Stimulated activated CD8-positive, alpha-beta memory T cell treated with anti-CD3 and anti-CD28 coated beads, Interleukin-15, amount 100 ng/mL, for 4 hours (primary cell): ENCODE measurements at places on chromosomes 2 and 18.

- DNase-seq, result peak; percentile 63
These were observed 378.5 kb upstream of the ID2 start for GRCh38 chr2:8303322-8303832.

DNA sequence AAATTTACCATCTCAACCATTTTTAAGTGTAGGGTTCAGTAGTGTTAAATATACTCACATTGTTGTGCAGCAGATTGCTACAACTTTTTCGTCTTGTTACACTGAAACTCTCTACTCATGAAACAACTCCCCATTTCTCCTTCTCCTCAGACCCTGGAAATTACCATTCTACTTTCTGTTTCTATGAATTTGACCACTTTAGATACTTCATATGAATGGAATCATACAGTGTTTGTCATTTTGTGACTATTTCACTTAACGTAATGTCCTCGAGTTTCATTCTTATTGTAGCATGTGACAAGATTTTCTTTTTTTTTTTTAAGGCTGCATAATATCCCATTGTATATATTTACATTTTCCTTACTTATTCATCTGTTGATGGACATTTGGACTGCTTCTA lies 203.8 kb downstream of the PLCL1 start:
- no peak for DNase-seq

DNA sequence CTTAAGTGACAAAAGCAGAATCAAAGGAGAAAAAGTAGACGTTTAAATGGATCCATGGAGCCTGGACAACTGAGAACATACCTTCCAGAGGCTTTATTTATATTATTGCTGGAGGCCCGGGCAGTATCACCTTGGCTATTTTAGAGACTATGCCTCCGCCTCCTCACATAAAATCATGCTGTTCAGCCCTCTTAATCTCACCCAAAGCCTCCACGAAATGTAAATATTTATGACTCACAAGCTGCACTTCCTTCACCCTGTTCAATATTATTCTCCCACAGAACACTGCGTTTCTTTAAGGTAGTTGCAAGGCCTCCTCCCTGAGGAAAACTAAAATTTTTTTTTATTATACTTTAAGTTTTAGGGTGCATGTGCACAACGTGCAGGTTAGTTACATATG lies 478.6 kb upstream of the ACVR2A start:
- no peak for DNase-seq

DNA sequence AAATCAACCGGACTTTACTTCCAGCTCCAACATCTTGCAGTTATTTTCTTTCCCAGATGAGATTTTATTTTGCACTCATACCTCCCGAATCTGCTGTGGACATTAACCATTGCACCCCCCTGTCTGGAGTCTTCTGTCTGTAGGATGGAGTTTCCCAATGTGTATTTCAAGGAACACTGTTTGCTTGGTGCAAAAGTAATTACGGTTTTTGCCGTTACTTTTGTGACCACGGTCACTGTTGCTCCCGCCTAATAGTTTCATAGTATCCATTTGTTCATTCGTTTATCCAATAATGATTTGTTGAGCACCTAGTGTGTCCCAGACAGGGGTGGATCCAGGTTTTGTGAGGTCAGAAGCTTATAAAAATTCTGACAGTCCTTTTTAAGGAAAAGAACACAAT lies 90.3 kb upstream of the BCL11A start:
- no peak for DNase-seq

- no peak for DNase-seq
These were observed 10.2 kb downstream of the IL18R1 start for GRCh38 chr2:102365763-102366162.

DNA sequence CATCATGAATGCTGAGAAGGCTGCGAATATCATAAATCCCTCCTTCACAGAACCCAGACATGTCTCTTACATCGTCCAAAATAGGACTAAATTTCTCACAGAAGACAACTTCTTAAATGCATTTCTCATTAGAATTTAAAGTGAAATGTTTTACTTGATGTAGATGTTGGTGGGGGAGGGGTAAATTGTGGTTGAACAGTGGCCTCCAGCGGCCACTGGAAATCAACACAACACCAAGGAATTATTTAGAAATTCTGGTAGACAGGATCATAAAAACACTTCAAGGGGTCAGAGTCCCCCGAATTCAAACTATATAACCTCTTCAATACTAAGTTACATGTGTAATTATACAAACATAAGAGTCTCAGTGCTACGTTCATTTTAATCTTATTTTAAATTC lies 135.9 kb downstream of the ABCA12 start:
- DNase-seq, result no peak

DNA sequence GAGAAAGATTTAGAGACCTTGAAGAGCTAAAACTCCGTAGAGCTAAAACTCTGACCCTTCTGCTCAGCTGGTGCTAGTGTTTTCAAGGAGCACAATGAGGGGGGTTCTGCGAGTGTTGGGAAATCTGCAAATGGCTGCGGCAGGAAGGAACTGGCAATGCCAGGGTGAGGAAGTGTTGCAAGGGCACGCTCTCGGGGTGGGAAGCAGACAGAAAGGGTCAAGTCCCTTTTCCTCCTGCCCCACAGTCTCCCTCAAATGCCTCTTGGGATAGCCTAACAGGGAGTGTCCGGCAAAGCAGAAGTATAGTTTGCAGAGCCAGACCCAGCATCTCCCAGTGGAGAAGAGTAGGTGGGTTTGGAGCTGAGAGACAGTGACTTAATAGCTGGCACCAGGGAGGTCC lies 60.5 kb downstream of the NCAPH start:
- DNase-seq, result no peak

DNA sequence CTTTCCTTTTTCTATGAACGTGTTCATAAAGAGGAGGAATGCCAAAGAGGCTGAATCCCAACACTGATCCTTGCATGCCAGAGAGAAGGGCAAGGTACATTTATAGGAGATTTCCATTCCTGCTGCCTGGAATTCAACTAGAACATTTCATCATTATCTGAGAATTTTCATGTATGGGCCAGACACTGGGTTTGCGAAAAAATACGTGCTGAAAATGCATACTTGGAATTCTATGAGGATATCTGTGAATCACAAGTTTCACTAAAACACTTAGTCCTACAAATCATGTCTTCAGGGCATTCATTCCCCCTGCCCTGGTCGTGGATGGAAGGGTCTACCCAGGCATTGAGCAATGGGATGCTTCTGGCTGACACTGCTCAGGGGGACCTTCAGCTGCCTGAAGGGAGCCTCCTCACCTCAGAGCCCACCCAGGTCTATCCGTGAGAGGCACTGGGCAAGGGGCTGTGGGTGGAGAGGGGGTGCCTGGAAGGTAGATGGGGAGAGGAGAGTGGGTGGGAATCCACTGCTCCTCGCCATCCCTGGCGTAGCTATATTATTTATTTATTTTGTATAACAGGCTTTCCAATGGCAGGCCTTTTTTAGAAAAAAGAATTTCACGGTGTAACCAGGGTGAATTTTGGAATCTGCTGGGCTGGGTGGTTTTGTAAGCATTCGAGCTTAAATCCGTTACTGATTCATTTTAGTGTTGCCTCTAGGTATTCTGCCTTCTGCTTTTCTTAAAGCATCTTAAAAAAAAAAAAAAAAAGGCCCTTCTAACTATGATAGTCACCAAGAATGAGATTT lies 560.6 kb upstream of the ID2 start:
- no peak for DNase-seq

GRCh38 chr2:168713325-168713724 lies 89.1 kb upstream of the NOSTRIN start:
- DNase-seq, result no peak

DNA sequence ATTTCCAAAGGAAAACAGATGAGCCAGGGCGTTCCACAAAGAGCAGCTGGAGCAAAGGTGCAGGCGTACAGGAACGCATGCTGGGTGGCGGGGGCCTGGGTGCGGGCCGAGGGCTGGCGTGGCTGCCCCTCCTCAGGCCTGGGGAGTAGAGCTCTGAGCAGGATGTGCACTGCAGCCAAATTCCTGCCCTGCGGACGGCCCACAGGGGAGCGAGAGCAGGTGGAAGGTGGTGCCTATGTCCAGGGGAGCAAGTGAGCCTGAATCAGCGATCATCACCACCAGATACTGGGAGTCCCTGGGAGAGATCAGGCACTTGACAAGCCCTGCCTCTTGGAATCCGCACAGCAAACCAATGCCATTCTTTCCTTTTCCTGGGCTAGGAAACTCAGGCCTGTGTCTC lies 106.3 kb downstream of the GBX2 start:
- DNase-seq, result no peak

DNA sequence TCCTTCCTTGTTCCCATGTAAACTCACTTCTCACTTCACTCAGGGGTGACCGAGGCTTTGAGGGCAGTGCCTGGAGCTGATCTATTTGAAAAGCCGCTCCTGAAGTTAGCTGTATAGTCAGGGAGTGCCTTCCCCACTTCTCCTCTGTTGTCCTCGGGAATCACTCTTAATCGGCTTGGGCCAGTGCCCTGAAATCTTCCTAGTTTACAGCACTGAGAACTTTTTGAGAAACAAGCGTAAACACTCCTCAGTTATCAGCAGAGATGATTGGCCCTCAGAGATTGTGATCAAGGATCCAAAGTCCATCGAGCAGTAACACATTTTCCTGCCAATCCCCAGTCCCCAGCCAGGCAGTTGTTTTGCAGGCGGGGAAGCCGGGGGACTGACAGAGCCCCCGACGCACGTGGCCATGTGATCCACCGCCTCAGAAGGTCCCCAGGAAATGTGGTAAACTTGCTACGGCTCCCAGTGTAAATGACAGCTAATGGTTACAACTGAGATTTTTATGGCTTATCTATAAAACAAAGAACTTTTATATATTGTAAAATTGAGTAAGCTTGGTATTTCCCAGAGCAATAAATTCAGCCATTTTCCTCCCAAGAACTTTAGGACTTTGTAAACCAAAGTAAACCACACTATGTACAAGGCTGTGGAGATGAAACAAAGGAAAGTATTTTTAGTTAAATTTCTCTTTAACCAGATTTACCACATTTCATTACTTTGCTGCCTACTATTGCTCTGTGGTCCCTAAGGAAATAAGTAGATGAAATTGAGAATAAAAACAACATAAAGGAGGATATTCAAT lies 53.5 kb downstream of the C18orf63 start:
- no peak for DNase-seq

- no peak for DNase-seq
These were observed 93.6 kb upstream of the HNMT start for GRCh38 chr2:137870682-137871081.

DNA sequence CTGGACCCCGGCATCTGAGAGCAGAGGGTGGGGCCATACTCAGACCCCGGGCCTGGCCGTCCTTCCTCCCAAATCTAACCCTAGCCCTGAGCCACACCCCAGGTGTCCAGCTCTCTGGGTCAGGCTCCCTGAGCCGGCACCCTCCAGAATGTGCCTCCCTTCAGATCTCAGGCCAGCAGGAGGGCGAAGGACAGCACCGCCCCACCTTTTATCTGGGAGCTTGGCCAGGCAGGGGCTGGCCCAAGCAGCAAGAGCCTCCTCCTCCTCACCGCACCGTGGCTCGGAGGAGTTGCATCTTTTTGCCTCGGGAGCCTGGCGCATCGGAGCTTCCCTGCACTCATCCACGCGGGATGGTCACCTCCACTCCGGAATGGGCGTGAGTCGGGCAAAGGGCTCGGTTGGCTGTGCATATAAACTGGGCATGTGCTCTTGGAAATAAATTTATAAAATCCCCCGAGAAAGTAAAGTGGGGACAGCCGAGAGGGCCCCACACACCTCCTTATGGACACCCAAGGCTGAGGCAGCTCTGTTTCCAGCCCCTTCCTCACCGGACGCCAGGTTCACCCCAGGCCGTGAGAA lies 69.1 kb upstream of the CTDP1 start:
- no peak for DNase-seq

DNA sequence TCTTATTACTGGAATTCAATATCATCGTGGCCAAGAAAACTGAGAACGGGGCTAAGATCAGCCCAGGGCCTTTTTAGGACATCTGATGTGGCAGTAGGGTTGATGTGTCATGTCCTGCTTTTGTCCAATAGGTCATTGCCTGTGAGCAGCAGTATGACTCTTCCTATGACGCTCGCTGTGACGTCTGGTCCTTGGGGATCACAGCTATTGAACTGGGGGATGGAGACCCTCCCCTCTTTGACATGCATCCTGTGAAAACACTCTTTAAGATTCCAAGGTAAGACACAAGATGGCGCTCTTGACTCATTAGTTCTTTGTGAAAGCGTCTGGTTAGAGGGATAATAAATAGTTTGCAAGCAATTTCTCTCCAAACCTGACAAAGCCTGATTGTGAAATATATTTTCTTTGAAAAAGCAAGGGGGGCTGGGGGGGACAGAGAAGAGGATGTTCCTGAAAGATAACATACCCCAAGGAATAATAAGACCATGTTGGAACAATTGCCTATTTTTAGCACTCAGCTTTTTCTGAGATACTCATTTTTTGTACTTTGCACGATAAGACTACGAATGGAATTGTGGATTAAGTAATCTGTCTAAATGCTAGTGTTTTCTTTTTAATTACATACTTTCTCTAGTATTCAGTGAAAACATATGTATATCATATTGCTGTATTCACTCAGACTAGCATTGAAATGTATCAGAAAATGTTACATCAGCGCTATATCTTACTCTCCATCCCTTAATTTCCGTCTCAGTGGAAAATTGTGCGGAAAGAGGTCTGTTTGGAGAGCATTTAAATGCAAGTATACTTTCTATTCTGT lies 58.1 kb downstream of the MYO3B start:
- no peak for DNase-seq

DNA sequence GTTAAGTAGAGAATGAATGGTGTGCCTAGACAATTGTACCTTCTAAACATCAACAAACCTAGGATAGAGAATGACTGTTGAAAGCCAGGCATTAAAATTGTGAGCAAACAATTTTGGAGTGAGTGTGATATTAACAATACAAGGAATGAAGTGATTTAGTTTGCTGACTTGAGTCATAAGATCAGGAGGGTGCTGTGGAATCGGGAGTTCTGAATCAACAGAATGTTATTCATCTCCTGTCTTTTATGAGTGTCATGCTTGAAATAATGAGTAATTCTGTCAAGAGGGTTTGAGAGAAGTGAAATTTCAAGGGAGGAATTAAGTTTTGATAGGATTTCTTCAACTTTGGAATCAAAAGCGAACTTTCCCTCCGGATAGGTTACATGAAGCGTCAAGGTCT lies 214.4 kb upstream of the DSEL start:
- DNase-seq, result no peak

- DNase-seq, result no peak
These were observed 8.6 kb upstream of the AGPS start for GRCh38 chr2:177383935-177384334.

DNA sequence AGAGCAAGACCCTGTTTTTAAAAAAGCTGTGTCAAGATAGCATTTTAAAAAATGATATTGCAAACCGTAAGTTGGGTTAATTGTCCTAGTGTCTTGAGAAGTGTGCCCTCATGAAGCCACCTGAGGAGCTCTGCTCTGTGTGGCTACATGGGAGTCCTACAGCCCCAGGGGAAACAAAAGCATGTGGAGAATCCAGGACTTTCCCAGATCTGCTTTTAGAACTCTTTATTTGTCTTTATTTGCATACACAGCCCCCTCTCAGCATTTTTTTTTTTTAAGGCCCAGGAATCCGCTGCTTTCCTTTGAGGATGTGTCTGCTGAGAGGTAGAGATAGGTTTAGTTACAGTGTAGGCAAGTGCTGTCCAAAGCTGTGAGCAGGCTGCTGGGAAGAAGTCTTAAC lies 219.2 kb downstream of the FHOD3 start:
- DNase-seq, result no peak
